Breast epithelium (tissue), 4 donors: ENCODE measurements at places on chromosomes 2 and 18.

GRCh38 chr2:45765728-45766254 lies 114.3 kb downstream of the PRKCE start:
- DNase-seq, result no peak

DNA sequence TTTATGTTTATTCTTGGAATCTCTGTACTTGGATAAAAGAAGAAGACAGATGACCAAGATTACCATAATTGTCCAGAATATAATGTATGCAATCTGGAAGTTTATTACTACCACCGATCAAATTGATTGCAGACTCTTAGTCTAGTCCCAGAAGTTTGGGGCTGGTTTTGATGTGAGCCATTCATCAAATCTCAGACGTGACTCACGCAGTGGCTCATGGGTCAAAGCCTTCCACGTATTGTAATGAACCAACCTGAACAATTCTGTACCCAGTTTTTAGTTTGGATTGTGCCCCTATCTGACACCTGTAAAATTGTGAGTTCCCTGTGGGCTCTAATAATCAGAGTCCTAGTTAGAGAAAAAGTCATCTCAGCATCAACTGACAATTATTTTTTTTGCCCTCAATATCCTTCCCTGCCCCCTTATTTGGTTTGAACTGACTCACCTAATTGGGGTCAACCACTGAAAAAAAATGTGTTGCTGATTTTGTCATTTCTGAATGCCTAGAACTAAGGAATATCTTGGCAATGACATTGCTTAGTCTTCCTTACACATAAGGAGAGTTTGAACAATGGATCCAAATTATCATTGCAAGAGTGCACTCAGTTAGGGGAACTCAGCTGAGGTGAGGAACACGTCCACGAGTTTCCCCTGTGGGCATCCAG lies 219.5 kb upstream of the NRP2 start:
- no peak for DNase-seq

DNA sequence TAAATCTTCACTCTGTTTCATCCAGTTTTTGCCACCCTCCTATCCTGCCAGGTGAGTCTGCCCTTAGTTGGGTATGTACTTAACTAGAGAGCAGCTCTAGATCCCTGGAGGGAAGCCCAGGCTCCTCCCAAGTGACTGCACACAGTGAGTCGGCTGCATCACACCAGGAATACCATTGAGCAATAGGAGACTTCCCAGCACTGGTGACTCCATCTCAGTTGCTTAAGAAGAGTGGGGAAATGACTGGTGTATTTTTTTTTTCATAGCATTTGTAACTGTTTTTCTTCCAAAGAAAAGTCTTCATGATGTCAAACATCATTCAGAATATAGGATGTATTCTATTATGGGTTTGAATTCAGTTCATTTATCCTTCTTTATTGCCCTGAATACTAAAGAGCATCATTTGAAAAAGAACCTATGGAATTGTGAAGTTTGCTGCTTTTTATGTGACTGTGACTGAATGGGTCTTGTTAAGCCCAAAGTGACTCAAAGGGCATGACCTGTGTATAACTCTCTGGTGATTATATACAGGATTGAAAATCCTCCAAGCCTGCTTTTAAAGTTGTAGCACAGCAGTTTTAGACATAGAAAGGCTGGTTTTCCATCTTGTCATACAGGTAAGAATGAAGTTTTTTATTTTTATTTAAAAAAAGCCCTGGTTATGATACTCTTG lies 84.3 kb downstream of the MAP3K20 start:
- peak; percentile 57 for DNase-seq

- DNase-seq, result no peak
Observed at GRCh38 chr18:69916412-69916811, 31.3 kb downstream of the CD226 start.

- no peak for DNase-seq
Observed at GRCh38 chr2:150465703-150466569, 21.5 kb downstream of the RND3 start.
